ENCODE measurements at places on chromosomes 1 and 21.

DNA sequence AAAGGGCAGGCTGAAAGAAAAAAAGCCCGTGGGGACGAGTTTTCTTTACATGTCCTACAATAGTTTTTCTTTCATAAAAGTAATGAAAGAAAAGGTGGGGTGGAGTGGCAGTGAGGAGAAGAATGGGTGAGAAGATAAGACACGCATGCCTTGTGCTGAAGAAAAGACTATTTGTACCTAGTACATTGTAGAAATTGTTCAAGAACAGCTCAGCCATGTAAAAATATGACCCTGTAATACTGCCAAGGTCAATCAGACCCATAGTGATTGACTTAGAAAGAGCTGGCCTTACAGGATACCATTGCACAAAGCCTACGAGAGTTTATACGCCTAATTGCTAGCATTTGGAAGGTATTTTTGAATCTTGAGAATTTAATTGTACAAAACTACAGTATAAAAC is 126.0 kb upstream of the NRIP1 start:
- no peak for DNase-seq

- no peak for DNase-seq
Observed at GRCh38 chr1:54299037-54299436, 99.1 kb downstream of the MRPL37 start.

DNA sequence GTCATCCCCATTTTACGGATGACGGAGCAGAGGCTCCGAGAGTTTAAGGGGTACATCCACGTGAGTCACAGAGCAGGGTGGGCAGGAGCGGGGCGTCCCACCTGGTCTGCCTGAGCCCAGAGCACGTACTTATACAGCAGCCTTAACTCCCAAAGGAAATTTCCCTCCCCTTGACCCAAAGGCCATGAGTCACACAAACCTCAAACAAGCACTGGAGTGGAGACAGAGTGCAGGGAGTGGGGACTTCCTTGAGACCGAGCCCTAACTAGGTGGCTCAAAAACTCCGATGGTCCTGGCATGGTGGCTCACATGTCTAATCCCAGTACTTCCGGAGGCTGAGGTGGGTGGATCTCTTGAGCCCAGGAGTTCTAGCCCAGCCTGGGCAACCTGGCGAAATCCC is 141.6 kb upstream of the KLHDC7A start:
- no peak for DNase-seq

DNA sequence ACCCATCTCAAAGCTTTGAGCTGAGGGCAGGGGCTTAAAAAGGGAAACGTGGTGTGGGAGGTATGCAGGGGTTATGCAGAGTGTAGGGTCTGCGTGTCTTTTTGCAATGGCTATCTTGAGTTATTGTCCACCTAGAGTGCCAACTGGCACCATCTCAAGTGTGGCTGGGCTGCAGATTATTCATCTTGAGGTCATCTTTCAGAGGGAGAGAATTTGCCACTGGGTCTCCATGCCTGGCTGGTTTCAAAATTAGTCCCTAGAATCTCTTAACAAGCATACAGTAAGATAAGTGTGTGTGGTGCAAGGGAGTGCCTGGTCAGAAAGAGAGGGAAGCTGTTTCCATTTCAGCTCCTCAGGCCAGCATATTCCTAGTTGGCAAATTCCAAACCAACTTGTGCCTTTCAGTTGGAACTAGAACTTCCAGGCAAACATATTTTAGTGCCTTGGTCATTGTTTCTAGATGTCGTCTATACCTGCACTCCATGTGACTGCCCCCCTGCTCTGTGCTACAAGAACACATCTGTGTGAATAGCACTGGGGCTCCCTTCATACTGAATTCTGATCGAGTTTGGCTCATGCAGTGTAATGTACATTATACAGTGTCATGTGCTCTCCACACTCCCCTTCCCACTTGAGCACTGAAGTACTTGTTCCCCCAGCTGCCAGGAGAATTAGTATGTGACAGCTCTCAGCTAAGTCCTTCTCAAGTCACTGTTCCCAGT is 5.0 kb upstream of the OR2T8 start:
- no peak for DNase-seq

GRCh38 chr1:183567584-183567983 is 22.7 kb downstream of the NCF2 start:
- DNase-seq: peak; percentile 34

GRCh38 chr1:41872074-41872473 is 46.6 kb downstream of the HIVEP3 start:
- peak; percentile 37 for DNase-seq

- DNase-seq: no peak
Observed at GRCh38 chr1:7136166-7136953, 351.1 kb downstream of the CAMTA1 start.

- no peak for DNase-seq
Observed at GRCh38 chr1:7592120-7592798, 178.8 kb upstream of the VAMP3 start.

DNA sequence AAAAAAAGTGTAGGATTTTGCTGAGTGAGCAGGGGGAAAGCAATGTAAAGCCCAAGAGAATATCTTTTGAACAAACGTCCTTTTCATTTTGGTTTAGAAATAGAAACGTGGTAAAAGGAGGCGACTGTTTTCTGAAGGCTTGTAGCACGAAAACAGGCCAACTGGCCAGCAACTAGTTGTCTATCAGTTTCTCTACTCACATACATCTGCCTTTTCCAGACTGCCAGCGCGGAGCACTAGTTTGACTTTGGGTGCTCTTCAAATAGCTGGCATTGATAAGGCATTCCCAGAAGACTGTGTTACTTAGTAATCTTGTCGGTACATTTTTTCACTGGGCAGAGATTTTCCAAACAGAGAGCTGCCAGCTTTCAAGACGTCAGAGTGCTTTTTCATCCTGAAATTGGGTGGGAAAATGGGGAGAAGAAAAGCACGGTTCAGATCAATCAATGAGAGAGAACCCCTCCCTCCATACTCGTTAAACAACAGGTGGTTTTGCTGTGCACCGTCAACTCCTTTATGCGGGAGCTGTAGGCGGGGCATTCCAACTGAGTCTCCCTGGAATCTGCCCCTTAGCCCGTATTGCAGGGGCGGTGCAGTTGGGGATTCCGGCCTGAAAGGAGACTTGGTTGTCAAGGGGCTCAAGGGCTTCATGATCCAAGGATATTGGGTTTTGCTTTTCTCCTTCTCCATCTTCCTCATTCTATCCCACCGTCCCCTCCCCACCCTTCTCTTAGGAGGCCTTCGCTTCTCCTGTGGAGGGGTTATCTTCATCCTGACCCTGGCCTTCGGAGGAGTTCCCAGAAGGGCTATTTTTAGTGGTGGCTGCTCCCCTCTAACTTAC is 884 bp upstream of the LRRC8C start:
- DNase-seq: no peak

GRCh38 chr1:62084310-62084890 is 110.2 kb upstream of the L1TD1 start:
- DNase-seq: no peak

Data from suppressor macrophage treated with lipopolysaccharide for 4 hours (primary cell).